ENCODE measurements at places on chromosomes 4 and X.

- DNase-seq = no peak
Observed at GRCh38 chr4:180423712-180424057, 1819.5 kb upstream of the TENM3 start.

GRCh38 chr4:102535398-102536082 lies 34.4 kb downstream of the NFKB1 start:
- DNase-seq = peak; percentile 18

DNA sequence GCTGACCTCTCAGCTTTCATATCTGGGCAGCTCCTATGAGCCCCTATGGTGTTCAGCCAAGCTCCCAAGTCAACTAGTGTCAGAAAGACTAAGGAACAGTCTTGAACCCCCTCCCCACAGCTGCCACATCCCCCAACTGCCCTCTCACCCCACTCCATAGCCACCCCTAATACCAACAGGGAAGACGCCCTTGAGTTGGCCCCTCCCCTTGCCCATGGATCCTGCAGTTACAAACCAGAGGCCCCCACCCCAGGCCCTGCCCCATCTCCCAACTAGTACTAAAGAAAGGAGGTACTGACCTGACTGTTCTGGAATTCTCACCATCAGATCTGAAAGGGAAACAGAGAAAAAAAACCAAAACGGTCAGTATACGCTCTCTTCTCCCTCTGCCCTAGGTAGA lies 10.2 kb upstream of the IQSEC2 start:
- DNase-seq = no peak

DNA sequence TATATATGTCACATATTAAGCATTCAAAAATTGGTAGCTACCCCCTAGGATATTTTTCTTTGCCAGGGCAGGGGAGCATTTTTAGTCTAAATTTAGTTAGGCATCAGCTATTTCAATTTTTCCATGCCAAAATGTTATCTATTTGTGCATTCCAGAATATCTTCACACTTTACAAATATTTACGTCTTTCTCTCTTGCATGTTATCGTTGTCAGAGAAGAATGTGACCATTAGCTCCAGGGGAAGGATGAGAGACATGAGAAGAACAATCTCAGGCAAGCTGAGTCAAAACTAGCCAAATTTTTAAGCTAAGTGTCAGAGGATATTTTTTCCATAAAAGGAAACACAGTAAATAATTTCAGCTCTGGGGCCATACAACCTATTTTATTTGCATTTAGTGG lies 885.0 kb upstream of the EPHA5 start:
- DNase-seq = no peak

- no peak for DNase-seq
Observed at GRCh38 chr4:133668061-133668851, 519.2 kb downstream of the PCDH10 start.

DNA sequence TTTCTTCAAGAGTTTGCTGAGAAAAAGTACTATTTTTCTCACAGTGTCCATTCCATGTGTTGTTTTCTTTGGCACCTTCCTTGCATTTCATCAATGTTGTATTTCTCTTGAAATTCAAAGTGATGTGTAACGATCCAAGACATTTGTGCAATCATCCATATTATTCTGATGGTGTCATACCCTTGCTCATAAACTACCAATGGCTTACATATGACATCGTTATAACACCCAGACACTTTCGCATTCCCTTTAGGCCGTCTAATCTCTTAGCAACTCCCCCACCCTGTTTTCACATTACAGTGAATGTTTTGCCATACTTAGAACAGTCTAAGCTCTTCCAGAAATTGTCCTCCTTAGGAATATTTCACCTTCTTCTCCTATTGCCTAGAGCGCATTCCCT lies 1779.0 kb downstream of the PCDH7 start:
- DNase-seq = no peak
